ENCODE measurements at places on chromosomes 11 and 22.

GRCh38 chr11:130839981-130840666 lies 76.2 kb downstream of the SNX19 start:
- no peak for DNase-seq

GRCh38 chr11:19241260-19242178 lies 774 bp upstream of the E2F8 start:
- DNase-seq = peak; percentile 64

- no peak for DNase-seq
These were observed 37.8 kb downstream of the PAMR1 start for GRCh38 chr11:35487532-35488078.

GRCh38 chr11:94655291-94655690 lies 88.1 kb downstream of the PIWIL4 start:
- DNase-seq = no peak

DNA sequence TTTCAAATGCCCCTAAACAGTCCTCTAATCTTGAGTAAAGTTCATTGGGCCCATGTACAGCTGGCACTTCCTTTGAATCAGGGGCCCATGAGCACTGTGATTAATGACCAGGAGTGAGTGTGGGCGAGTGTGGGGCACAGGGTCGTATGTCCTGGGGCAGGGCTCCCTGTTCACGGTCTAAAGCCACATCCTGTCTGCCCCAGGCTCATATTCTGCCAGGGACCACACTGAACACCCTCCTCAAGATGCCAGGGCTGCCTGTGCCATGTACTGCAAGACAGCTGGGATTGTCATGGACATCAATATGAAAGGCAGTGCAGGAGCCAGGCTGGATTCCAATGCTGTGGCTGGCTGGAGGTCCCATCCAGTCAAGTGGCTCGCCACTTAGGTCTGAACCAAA lies 130.5 kb downstream of the KIRREL3 start:
- no peak for DNase-seq

GRCh38 chr11:134882671-134883297 lies 470.7 kb upstream of the B3GAT1 start:
- no peak for DNase-seq

- DNase-seq = no peak
These were observed 1190.3 kb upstream of the RAG2 start for GRCh38 chr11:37788141-37788877.

DNA sequence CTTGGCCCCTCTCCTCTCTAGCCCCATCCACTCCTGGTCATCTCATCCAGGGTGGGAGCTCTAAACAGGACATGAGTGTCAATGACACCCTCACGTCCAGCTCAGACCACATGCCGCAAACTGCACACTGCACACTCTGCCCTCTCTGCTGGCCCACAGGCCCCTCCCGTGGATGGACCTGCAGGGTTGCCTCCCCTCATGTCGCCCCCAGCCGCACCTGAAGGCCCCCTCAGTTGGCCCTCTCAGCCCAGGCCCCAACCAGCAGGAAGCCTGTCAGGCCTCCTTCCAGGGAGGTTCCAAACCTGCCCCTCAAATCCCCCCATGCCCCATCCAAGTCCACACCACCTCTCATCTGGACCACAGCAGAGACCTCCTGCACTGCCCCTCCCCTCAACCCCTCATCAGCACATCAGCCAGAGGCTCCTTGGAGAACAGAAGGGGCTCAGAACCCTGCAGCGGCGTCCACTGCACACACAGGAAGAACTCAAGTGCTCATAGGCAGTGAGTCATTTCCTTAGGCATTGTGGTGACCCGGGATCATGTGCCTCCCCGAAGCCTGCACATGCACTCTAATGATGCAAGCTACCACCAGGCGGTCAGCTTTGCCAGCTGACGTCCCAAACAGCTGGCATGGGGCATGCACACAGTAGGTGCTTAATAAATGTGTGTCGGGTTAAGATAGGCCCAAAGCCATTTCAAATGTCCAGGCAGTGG lies 12.9 kb upstream of the CDKN1C start:
- no peak for DNase-seq

DNA sequence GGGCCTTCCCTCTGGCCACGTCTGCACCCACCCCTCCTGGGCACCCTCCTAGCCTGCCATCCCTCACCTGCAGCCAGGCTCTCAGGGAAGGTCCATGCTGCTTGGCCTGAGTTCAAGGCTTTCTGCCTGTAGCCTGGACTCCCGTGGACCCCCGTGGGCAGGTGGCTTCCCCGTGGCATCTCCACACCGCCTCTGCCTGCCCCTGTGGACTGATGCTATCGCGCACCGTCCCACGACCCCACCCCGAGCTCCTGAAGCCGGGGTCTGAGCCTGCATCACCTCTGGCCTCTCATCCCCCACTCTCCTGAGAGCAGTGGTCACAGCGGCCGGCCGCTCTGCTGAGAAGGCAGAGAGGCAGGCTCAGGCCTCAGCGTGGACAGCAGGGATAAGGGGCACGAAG lies 4.5 kb downstream of the IFITM5 start:
- DNase-seq = no peak

- no peak for DNase-seq
These were observed 545.4 kb downstream of the TBC1D22A start for GRCh38 chr22:47307822-47308221.

DNA sequence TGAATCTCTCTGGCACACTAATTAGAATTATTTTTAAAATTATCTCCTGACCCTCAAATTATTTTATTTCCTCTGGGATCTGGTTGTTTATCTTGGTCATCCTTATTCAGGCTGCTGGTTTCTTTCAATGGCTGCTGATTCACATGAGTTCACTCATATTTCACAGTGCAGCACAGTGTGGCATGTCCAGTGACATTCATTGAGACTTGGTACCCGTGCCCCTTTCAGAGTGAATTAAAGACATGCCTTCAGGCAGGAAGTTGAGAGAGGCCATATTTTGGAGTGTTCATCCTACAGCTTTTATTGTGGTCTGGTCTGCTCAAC lies 13.5 kb downstream of the DCPS start:
- DNase-seq = no peak
